ENCODE measurements at places on chromosomes 4 and X.

GRCh38 chr4:26082565-26082964 is 168.5 kb downstream of the SMIM20 start:
- no peak for DNase-seq

DNA sequence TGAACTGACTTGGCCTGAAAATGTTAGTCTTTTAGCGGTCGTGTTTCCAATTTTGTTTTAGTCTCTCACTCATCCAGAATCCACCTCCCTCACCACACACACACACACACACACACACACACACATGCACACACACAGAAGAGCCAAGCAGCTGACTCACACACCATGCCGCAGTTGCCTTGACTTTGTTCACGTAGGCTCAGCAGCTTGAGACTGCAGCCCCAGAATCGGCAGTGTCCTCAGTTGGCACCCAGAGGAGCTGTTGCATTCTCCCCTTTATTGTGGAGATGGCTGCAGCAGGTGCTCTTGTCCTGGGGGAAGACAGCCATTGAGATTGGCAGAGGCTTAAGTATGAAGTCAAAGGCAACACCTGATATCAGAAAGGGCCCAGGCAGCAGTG is 20.9 kb upstream of the XPNPEP2 start:
- DNase-seq = no peak

DNA sequence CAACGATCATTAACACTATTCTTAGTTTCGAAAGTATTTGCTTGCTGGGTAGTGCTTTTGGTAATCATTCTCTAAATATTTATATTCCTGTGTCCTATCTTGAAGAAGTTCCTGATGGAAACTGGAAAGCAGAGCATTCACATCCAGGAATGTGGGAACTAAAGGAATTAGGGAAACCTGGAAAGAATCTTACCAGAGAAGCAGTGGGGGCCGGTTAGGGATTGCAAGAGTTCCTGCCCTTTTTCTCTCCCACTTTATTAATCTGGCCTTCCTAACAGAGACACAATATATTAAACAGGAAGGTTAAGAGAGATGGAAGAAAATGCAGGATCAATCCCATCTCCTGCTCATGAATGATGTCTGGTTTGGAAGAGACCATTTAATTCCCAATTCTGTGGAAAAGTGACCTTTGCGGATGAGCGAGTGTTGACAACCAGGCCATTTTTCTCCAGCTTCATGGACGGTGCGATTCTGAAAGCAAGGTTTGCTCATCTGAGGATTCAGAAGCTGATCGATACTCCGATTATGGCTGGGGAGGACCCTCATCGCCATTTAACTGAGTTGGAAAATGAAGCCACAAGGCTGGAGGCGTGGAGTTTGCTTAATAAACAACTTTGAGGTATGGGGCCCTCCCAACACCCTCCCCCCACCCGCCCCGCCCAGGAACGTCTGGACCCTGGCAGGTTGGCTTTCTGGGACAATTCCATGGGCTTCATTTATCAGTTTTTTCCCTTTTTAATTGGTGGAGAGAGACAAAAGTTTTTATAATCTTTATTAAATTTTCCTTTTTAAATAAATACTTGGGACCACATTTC is 52.3 kb downstream of the C4orf51 start:
- no peak for DNase-seq

DNA sequence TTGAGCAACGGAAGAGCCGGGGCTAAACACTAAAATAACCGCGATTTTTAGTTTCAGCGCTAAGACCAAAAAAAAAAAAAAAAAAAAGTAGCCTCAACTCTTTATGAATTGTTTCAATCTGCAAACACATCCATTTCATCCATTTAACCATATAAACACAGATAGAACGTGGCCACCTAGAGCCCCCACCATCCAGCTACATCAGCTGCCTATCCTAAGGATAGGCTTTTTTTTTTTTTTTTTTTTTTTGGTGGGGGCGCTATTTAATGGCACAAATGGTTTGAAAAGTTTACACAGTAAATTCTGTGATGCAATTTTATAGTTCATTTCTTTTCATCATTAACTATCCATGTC is 492 bp upstream of the HDAC8 start:
- no peak for DNase-seq

DNA sequence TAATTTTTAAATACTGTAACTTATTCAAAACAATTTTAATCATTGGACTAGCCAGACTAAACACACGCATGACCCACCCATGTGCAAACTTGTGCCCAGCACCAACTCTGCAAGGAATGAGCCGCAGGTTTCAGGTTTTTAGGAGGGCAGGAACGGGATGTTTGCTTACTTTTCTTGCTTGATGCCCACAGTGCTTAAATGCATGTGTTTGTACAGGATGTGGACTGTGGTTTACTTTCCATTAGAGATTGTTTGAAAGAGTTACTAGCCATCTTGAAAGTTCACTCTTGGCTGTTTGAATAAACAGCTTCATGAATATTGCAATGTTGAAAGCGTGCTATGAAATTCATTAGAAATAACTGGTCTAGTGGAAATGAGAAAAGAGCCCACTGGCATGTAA is 83.3 kb downstream of the STK32B start:
- no peak for DNase-seq

GRCh38 chrX:8841911-8842310 is 40.7 kb upstream of the FAM9A start:
- no peak for DNase-seq

DNA sequence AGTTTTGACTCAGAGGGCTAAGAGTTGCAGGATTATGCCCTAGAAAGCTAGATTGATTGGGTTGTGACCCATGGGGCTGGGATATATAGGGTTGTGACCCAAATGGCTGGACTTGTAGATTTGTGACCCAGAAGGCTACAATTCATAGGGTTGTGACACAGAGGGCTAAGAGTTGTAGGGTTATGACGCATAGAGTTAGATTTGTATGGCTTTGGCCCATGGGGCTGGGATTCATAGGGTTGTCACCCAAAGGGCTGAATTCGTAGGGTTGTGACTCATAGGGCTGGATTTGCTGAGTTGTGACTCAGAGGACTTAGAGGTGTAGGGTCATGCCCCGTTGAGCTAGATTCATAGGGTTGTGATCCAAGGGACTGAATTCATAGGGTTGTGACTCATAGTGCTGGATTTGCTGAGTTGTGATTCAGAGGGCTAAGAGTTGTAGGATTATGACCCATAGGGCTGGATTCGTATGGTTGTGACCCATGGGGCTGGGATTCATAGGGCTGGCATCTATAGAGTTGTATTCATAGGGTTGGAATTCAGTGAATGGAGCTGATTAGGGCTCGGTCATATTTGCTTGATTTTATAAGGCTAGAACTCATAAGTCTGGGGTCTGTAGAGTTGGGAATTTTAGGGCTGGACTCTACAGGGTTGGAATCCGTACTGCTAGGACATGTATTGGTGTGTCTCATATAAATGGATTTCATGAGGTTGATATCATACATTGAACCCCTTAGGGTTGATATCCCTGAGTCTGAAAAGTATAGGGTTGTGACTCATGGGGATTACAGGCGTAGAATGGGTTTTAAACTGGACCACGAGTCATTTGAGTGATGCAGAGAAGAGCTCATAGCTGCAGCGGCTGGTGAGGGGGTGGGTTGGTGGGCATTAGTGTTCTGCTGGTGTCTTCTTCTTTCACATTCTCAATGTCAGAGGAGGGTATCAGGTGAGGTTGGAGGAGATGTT is 125.7 kb downstream of the CRLF2 start:
- DNase-seq = no peak

DNA sequence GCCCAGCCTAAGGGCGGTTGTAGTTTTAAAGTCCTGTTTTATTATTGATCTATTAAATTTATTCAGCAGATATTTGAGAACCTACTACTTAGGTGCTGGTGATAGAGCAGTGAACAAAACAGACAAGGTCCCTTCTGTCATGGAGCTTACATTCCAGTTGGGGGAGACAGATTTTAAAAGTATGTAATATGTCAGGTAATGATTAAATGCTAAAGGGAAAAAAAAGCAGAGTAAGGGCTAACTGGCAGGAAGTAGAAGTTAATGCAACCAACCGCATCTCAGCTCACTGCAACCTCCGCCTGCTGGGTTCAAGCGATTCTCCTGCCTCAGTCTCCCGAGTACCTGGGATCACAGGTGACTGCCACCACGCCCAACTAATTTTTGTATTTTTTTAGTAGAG is 7.8 kb upstream of the MCUB start:
- no peak for DNase-seq
